Hematopoietic multipotent progenitor cell treated with erythropoietin and hydrocortisone succinate and interleukin-3 and kit ligand, for 4 days (in vitro differentiated cells): ENCODE measurements at places on chromosomes 6 and 20.

- peak; percentile 57 for DNase-seq
Observed at GRCh38 chr6:80094017-80094416, 12.5 kb upstream of the BCKDHB start.

GRCh38 chr6:733431-734219 lies 40.7 kb upstream of the EXOC2 start:
- DNase-seq: no peak

DNA sequence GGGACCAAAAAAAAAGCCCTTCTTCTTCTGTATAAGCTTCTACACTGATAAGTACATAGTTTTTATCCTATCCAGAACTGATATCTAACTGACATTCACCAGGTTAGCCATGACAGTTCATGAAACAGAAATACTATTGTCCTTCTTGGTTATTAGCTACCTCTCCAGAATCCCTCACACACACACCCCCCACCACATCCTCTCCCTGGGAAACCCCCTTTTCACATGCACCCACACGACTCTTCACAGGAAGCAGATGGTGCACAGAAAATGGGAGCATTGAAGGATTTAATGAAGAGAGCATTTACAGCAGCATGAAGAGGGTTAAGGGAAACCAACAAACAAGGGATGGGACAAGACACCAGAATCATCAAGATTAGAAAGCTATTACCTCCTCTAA lies 88.9 kb downstream of the FHL5 start:
- no peak for DNase-seq

- no peak for DNase-seq
Observed at GRCh38 chr6:107821591-107821990, 2.5 kb downstream of the SCML4 start.

DNA sequence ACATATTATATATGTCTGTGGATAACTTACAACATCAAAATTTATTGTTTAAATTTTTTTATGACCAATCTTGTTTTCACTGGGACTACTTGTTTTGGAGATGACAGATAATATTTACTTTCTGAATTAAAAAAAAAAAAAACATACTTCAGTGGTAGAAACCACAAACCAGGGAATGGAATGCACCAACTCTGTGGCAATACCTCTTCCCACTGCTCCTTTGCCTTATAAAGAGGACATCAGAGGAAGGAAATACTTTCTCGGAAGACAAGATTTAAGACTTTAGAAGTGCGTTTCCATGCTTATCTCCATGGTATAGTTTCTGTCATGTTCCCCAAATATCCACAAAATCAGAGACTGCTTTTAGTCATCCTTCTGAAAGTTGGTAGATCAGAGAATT lies 1241.1 kb upstream of the EYS start:
- DNase-seq: no peak

GRCh38 chr6:16907991-16908390 lies 146.7 kb upstream of the ATXN1 start:
- no peak for DNase-seq

DNA sequence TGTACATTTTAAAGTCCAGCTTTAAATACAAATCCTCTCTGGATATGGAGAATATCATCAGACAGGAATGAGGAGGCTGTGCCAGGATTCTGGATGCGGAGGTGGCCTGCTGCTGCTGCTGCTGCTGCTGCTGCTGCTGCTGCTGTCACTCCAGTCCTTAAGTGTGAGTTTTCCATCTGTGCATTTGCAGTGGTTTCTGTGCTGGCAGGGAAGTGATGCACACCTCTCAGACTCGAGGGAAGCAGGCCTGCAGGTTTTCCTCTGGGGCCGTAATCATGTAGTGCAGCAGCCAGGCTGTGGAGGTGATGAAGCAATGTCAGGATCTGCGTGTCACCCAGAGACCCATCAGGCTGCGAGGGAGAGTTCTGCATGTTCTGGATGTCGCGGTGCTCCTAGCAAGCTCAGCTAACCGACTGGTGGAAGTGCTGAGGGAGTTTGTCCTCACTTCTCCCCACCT lies 32.0 kb downstream of the CFAP61 start:
- DNase-seq: no peak

DNA sequence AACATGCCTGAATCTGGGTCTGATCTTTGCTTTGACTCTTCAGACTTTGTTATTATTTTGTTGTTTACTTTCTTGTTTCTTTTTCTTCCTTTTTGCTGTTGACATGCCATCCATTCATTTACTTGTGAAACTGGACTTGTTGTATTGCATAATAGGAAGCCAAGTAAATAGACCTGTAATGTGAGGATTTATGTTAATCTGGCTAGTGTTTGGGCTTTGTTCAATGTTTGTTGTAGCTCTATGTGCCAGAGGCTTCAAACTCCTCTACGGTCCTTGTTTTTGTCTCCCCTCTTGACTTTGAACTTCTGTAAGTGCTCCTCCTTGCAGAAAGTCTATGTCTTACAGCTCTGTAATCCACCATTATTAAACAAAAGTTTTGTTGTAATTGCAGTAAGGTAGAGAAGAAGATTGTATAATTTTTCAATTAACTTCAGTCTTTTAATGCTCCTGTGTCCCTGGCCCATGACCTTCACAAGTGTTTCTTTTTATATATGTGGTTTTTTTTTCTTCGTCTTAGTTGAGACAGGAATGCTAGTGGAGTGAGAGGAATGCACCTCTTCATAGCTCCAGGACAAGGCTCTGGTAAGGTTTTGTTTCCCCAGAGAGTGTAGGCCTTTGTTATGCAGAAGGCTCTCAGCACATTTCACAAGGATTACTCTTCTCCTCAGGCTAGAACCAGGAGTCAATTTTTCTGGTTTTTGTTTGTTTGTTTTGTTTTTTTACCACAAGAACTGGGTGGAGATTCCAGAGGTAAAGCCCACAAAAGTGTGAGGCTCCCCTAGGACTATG lies 1061.8 kb upstream of the CITED2 start:
- DNase-seq: no peak

DNA sequence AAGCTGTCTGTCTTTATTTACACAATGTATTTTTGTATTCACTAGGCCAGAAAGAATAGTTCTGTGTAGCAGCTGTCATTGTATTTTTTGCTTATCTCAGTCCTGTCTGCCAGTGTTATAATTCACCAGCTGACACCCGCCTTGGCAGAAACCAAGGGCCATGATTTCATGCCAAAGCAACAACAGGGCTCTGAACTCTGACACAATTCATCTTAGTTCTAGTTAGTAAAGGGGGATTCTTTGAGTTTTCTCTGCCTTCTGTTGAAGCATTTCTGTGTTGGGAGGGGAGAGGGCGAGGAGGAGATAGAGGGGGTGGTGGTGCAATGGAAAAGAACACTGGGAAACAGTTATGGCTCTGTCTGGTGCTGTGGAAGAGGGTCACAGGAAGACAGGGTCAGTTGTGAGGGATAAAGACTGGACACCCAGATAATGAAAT lies 684.6 kb upstream of the MARCKS start:
- peak; percentile 3 for DNase-seq

DNA sequence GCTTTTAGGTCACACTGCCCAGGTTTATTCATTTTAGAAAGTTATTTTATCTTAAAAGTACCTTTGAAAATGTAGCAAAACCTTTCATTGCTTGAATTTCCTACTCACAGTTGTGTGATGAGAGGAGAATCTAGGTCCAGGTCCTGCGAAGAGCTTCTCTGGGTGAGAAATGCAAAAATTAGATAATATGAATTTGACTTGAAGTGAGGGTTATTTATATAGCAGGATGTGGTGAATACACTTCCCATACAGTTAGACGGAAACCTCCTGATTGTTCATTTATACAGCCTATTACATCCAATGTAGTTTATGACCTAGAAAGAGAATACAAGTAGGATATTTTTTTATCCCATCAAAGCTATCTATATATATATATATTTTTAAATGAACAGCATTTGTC lies 30.5 kb downstream of the CDKAL1 start:
- DNase-seq: peak; percentile 70

DNA sequence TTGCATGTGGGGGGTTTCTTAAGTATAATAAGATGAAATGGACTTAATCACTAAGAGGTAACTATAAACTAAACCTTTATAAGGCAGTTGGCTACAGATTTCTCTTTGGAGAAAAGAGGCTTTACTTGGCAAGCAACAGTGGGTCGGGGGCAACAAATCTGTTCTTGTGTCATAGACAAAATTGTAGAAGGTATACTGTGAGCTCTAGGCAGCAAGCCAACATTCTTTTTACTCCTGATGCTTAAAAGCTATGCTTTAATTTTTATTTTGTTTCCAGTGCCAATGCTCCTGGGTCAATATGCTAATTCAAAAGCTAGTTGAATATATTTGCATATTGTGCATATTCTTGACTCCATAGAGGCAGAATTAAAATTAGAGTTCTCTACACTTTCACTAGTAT lies 495.4 kb downstream of the BTBD3 start:
- no peak for DNase-seq

GRCh38 chr20:40703975-40704530 lies 15.0 kb upstream of the MAFB start:
- no peak for DNase-seq

- DNase-seq: no peak
Observed at GRCh38 chr20:668050-668449, 7.6 kb downstream of the SCRT2 start.

- no peak for DNase-seq
Observed at GRCh38 chr20:3757268-3757667, 10.3 kb downstream of the ADISSP start.

- peak; percentile 61 for DNase-seq
Observed at GRCh38 chr6:91487696-91488392, 901.0 kb upstream of the MAP3K7 start.

DNA sequence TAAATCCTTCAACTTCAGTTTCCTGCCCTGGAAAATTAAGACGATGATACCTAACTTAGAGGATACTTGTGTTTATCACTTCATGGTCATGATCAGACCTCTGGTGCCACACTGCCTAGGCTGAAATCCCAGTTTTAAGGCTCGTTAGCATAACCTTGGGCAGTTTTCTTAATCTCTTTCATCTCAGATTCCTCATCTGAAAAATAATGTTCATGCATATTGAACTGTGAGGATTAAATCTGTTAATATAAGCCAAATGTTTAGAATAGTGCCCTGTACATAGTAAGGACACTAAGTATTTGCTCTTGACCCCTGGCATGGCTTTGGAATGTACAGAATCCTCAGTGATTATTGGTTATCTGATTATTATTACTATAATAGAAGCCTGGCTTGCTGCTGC lies 79.7 kb downstream of the OGFRL1 start:
- DNase-seq: no peak

DNA sequence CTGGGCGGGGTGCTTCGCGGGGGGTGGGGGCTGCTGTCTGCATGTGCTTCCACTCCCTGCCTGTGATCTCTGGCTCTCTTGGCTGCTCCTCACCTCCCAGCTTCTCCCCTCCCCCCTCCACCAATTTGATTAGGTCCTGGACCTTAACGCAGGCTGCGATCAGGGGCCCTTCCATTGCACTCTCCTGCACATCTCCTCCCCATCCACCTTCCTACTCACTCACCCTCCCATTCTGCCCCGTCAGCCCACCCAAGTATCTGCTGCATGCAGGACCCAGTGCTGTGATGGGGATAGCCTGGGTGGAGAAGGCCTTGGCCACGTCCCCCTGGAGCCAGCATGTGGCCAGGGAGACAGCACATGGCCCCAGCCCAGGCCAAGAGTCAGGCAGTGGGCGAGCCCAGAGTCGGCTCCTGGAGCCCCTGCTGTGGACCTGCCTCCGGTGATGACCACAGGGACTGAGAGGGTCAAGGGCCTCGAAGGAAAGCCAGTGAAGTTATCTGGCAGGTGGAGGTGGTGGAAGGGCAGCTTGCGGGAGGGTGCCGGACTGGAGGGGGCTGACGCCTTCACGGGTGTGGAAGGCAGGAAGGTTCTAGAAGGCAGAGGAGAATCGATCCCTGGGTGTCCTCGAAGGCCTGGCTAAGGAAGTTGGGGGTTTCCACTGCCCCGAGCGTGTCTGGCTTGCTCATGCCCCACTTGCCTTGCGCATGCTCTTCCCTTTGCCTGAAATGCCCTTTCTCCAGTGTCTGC lies 40.7 kb downstream of the SRC start:
- no peak for DNase-seq

DNA sequence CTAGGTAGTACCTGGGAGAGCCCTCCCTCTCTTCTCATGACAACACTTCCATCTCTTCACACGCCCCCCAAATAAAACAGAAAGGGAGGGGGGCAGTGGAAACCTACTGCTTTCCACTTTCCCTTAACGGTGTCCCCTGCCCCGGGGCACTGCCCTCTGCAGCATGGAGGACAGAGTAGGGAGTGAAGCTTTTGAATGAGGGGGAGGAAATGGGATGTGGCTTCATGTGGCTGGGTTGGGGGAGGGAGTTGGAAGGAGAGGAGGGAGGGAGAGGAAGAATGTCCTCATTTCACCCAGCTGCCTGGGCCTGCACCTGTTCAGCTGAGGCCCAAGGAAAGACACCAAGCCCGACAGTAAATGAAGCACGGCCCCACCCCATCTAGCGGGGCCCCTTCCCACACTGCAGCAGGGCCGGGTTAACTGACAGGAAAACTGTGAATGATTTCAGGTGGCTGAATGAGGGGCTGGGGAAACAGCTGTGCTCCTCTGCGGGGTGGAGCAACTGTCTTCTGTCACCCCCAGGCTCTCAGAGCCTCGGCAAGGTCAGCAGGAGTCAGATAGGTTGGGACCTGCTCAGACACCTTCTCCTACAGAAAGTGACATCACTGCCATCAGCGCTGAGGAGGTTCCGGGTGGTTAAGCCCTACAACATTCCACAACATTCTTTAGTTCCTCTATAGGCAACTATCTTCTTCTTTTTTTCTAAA lies 40.0 kb upstream of the TAF8 start:
- DNase-seq: peak; percentile 76

GRCh38 chr6:163086624-163086920 lies 327.9 kb upstream of the QKI start:
- no peak for DNase-seq

DNA sequence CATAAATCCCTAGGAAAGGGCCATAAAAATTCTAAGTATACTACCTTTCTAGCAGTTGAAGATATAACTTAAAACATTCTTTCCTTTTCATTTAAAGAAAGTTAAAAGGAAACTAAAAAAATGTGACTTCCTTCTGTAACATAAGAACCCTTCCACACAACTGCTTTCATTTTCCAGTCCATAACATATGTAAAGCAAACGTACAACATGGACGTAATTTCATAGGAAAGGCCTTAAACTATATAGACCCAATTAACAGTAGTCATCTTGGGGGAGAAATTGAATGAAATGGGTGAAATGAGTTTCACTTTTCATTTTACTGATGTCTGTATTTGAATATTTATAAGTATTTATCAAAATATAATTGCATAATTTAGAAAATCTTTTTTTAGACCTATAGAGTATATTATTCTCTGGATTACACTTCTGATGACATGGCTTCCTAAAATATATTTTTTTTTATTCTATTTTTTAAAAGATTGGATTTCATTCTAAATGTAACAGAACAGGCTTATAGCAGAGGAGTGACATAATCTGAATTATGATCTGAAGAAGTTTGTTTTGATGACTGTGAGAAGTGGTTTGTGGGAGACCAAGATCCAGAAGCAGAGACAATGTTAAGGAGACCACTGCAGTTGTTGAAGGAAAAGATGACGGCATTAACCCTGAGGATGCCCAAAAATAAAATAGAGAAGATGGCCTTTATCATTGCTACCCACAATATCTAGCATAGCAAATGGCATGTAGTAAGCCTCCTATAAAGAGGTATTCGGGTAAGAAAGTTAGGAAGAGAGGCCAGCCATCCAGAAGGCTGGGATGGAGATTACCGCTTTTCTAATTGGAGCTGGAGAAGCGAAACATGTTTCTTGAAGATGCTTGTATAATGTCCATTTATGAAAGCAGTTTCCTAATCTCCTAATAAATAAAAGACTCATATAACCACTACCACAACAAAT lies 260.4 kb downstream of the PTPRK start:
- no peak for DNase-seq
